ENCODE measurements at places on chromosomes 1 and 21. TPM values are rescaled to one million over a fixed set of nuclear protein-coding genes. Genes with fewer than 3 reads are reported as not detected.

The FBLIM1 gene
- total RNA-seq = 3.6 TPM

The CNIH3 gene
- 2.2 TPM for total RNA-seq

- no peaks in the 10 kb centered on the region for H3K27me3 ChIP-seq
- no peak overlapping the region for H3K4me3 ChIP-seq
- DNase-seq = peak; percentile 96
These were observed 13.1 kb downstream of the IL6R start for GRCh38 chr1:154418062-154418921.

The BARHL2 gene
- not detected for total RNA-seq
